ENCODE measurements at places on chromosomes 1 and 21.

GRCh38 chr1:84973498-84974334, 23.2 kb downstream of the MCOLN2 start:
- DNase-seq = no peak

DNA sequence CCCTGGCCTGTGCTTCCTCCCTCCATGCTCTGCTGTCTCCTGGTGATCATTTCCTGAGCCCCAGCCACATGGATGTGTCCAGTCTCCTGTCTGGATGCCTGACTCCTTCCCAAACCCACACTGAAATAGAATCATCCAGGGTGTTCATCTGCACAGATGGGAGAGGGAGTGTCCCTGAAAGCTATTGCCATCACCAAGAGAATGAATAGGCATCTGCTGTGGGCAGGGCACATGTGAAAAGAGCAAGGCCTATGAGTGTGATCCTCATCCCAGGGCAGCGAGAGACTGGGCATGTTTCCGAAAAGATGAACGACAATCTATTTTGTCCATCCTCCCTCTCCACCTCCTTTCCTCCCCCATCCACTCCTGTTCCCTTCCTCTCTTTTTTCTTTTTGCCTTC, 5.0 kb downstream of the IGSF21 start:
- peak; percentile 14 for DNase-seq

DNA sequence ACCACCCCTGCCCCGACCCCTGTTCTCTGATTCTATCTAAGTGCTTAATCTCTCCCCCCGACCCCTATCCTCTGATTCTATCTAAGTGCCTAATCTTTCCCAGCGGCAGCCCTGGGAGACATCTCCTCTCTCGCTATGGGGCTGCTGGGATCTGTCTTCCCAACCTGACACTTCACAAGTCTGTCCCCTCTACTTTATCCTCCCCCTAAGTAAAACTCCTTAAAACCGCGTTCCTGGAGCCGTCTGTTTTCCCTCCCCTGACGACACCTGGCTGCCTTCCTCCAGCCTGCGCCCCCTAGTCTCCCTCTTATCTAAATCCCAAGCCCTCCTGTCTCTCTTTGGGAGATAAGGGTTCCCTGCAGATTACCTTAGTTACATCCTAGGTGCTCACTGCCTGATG, 30.5 kb downstream of the EPHB2 start:
- no peak for DNase-seq

DNA sequence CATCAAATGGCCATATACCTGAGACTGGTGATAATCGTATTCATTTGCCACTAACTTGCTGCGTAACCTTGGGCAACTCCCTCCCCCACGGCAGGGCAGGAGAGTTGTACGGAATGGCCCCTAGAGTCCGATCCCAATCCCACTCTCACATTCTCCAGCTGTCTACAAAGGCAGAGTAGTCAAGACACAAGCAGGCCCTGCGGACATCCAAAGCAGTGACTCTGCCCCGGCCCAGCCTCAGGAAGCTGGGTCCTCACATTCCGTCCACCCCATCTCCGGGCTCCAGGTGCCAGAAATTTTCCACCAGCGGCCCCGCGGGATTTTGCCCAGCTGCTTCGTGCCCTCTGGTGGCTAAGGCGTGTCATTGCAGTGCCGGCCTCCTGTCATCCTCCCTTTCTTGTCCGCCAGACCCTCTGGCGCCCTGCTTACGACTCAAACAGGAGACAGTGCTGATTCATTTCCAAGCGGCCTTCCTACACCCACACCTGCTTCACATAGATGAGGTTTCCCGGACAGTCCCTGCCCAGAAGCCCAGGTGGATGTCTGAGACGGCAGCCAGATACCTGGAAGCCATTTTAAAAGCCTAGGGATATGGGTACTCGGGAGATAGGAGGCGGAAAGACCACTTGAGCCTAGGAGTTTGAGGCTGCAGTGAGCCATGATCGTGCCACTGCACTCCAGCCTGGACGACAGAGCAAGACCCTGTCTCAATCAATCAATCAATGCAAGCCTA, 2.9 kb upstream of the S100A2 start:
- peak; percentile 83 for DNase-seq

DNA sequence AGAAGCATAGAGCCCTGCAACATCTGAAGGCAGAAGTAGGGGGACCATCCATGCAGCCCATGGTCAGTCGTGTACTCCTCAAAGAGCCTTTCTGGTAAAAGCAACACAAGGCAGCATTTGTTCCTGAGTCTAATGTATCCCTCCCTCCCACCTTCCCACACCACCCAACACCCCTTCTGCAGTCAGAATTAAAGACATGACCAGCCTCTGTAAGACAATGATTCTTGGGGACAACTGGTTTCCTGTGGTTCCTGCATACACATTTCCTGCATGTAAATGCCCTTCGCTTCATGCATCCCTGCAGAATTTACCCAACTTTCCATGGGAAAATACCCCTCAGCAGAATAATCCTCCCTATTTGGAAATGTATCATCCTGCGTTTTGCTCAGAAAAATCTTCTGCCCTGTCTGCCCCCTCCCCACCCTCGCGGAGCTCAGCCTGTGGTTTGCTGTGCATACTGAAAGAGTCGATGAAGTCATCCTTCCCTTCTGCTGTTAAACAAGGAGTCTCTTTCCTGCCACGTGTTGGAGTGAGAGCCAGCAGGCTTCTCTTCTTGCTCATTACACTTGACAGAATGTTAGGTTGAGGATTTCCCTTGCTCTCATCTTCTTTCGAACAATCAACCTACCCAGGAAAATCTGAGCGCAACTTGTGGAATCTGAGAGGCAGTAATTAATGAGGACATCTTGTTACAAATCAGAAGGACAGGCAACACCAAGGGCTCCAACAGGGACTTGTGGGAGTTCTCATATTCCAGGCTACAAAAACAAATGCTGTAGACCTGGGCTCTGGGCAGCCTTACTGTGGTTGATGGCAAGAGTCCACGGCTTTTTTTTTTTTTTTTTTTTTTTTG, 4.7 kb downstream of the TNN start:
- peak; percentile 58 for DNase-seq

DNA sequence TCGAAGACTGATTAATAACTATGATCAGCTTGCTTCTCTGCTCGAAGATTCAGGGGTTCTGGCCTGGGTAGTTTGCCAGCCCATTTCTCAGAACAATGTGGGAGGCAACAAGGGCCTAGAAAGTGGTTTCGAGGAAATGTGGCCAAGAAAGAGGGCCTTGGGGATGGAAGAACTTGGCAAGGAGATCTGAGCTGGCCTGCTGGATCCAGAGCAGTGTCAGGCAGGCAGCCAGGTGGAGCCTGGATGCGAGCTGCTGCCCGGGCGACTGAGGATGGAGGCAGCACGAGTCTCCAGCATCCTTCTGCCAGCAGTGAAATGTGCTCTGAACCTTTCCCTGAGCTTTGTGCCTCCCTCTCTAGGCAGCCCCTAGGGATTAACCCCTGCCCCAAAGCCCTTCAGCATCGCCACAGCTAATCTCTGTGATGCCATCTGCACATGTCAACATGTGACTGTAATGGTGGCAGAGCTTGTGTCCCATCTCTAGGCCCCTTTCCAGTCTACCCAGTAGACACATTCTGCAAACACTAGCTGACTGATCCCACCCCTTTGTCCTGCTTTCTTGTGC, 61.0 kb upstream of the NEK2 start:
- DNase-seq = peak; percentile 85

DNA sequence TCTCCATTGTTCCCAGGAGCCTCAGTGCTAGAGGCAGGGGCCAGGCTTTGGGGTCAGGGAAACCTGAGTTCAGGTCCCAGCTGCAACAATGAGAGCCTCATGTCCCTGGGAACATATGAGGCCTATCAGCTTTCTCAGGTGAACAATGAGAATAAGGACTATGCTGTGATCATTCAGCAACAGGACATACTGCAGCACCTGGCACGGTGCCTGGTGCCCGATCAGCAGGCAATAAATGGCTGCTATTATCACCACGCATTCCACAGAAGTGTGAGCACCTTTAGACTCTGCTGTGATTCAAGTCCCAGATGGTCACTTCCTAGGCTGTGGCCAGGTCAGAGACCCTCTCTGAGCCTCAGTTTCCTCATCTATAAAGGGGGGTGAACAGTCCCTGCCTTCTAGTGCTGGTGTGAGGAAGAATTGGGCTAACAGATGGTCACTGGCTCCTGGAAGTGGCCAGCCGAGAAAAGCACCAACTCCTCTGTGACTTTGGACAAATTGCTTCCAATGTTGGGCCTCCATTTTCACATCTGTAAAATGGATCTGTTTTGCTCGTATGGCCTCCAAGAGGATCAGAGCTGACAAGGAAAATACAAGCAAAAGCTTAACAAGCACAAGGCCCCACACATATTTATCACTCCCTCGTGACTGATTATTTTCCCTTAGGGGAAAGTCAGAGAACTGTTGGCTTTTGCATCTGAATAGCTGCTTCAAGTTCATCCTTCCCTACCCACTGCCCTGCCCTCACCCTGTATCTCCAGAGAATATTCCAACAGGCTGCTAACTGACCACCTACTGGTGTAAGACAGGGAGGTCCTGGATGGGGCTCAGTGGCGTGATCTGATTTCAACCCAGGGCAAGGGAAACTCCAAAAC, 1.1 kb downstream of the SLC5A9 start:
- no peak for DNase-seq

- no peak for DNase-seq
Observed at GRCh38 chr1:185041742-185042141, 3.6 kb upstream of the RNF2 start.

GRCh38 chr1:22573237-22573636, 9.9 kb downstream of the EPHA8 start:
- DNase-seq = no peak

- DNase-seq = no peak
Observed at GRCh38 chr1:77961392-77961791, 17.5 kb downstream of the FUBP1 start.

- DNase-seq = no peak
Observed at GRCh38 chr1:243596431-243597062, 253.5 kb downstream of the AKT3 start.

GRCh38 chr1:177915641-177916040, 54.2 kb downstream of the SEC16B start:
- DNase-seq = no peak

GRCh38 chr21:45322231-45322959, 34.7 kb upstream of the POFUT2 start:
- DNase-seq = no peak

- no peak for DNase-seq
Observed at GRCh38 chr1:74952786-74953185, 181.4 kb upstream of the LHX8 start.

DNA sequence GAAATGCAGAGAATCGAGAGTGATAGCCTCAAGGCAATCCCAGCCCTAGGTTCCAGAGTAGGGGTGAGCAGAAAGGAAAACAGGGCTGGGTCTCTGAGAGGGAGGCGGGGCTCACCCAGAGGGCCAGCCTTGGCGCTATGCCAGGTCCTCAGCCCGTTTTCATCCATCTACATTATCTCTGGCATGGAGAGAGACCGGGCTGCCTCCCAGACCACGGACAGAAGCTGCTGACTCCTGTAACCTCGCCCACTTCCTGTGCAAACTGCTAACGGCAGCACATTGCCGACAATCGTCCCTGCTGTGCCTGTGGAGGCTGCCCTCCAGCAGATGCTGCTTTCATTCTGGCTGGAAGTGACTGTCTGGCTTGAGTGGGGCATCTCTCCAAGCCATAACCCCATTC, 569.1 kb downstream of the NPHP4 start:
- no peak for DNase-seq

- DNase-seq = no peak
Observed at GRCh38 chr1:115978292-115978941, 2.1 kb downstream of the SLC22A15 start.

- no peak for DNase-seq
Observed at GRCh38 chr1:3898994-3899753, 898 bp downstream of the C1orf174 start.

GRCh38 chr1:75980972-75981897, 49.0 kb upstream of the ASB17 start:
- no peak for DNase-seq

GRCh38 chr1:80436851-80437250, 1363.9 kb upstream of the ADGRL2 start:
- DNase-seq = no peak

GRCh38 chr1:202586018-202586821, 124.0 kb downstream of the SYT2 start:
- DNase-seq = no peak
